Activated naive CD8-positive, alpha-beta T cell treated with anti-CD3 and anti-CD28 coated beads, Interleukin-2, amount 50 U/mL, for 24 hours (primary cell): ENCODE measurements at places on chromosomes 6 and 20.
A peak's percentile ranks its signal among the peaks of the same experiment; 100 is the strongest.

- no peak for DNase-seq
Observed at GRCh38 chr20:25230166-25230831, 17.6 kb upstream of the PYGB start.

DNA sequence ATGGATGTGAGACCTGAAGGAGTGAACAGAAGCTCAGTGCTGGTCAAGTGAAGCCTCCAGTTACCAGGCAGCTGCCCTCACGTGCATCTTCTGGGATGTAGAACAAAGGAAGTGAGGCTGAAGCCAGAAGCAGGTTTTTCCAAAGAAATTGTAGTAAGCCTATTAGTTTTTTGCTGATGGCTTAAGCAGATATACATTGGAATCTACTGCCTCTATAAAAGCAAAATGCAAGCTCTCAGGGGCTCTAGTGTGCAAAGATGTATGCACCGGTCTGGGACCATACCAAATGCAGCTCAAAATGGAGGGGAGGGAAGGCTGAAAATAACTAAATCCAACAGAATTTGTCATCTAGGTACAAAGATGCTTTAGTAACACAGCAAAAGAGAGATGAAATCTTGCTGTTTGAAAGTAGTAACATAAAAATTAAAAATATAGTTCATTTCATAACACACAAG is 77.0 kb downstream of the DTNBP1 start:
- no peak for DNase-seq

DNA sequence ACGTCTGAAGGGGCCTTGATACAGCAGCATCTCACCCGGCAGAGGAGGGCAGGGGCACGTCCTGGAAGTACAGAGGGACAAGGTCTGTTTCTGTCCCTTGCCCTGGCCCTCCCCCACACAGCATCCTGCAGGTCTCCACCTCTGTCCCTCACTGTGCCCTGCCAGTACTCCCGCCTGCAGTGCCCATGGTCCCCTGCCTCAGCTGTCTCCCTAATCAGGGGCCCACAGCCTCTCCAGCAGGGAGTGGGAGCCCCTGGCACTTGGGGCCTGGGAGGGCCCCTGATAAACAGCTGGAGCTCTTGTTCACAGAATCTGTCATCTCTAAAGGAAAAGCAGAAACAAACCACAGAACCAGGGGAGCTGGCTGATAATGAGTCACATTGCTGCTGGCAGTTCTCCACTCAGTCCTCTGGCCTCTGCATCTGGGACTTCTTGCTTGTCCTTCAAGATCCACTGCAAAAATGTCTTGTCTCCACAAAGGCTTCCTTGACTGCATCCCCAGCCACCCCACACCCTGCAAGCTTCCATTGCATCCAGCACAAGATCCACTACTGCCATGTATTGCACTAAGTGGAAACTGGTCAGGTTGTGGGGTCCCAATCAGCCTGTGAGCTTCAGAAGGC is 33.2 kb upstream of the TAF8 start:
- peak; percentile 52 for DNase-seq

- no peak for DNase-seq
Observed at GRCh38 chr20:44542890-44543289, 21.0 kb upstream of the SERINC3 start.

- peak; percentile 5 for DNase-seq
Observed at GRCh38 chr6:83057705-83058321, 7.8 kb downstream of the UBE3D start.

DNA sequence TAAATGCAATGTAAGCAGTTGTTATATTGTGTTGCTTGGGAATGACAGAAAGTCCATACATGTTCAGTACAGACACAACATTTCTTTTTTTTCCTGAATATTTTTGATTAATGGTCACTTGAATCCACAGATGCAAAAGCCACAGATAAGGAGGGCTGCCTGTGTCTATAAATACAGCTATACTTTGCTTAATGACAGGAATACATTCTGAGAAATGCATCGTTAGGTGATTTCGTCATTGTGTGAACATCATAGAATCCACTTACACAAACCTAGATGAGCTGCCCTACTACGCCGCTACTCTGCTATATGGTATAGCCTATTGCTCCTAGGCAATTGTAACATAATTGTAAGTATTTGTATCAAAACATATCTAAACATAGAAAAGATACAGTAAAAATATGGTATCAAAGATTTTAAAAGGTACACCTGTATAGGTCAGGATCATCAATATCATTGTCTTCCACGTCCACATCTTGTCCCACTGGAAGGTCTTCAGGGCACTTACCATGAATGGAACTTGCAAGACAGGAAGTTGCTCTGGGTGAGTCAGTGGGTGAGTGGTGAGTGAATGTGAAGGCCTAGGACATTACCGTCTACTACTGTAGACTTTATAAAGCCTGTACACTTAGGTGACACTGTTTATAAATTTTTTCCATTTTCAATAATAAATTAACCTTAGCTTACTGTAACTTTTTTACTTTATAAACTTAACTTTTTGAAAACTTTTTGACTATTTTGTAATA is 27.9 kb upstream of the POPDC3 start:
- DNase-seq: no peak

- no peak for DNase-seq
Observed at GRCh38 chr6:131631625-131632289, 3.7 kb upstream of the MED23 start.
